Activated CD4-positive, alpha-beta T cell treated with anti-CD3 and anti-CD28 coated beads for 36 hours (primary cell): ENCODE measurements at places on chromosomes 16 and 17.

DNA sequence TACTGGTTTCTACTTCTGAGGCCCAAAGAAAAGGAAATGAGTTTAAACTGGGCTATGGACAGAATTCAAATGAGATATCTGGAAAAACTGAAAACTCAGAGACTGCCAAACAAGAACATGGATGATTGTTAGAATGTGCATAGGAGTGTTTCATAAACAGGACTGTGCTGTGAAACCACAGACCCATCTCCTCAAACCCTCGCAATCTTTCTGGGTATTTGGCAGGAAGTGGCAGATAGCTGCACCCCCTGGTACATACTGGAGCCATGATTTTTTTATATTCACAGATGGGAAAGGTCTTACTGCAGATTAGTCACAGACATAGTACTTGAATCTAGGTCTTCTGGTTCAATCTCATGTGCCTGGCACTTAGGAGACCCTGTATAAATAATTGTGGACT lies 145.0 kb downstream of the CCDC182 start:
- peak; percentile 62 for DNase-seq

DNA sequence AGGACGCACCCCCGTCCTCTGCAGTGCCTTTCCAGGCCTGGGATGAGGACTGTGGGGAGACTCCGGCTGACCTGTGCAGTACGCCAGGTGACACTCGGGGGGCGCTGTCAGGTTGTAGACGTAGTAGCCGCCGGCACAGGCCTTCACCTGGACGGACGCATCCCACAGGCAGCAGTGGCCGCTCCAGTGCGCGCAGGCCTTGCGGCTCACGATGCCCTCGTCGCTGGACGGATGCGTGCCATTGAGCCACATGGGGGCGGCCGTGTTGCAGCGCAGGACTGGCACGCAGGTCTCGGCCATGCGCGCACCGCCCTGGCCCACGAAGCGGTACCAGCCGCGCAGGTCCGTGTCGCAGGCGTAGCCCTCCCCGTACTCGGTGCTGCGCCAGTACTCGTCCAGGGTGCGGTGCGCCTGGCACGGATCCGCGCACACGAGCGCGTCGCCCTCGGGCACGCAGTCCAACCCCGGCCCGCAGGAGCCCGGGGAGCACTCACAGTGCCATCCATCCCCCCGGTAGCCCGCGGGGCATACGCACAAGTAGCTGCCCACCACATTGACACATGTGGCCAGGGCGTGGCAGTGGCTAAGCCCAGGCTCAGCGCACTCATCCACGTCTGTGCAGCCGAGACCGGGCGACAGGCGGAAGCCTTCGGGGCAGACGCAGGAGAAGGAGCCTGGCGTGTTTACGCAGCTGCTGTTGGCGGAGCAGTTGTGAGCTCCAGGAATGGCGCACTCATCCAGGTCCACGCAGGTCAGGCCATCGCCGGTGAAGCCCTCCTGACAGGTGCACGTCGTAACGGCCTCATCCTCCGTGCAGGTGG lies 3.9 kb downstream of the UMOD start:
- peak; percentile 11 for DNase-seq

GRCh38 chr16:6880263-6880662 lies 452.4 kb upstream of the RBFOX1 start:
- DNase-seq, result no peak

DNA sequence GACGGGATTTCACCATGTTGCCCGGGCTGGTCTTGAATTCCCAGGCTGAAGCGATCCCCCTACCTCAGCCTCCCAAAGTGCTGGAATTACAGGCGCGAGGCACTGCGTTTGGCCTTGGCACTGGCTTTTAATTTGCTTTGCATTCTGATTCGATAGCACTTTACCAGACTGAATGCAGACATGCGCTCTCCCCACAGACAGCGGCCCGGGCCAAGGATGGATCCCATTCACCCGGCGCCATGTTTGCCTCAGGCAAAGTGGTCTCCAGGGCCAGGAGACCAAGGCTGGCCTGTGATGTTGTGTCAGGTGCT lies 41.7 kb downstream of the DHRS7B start:
- no peak for DNase-seq

DNA sequence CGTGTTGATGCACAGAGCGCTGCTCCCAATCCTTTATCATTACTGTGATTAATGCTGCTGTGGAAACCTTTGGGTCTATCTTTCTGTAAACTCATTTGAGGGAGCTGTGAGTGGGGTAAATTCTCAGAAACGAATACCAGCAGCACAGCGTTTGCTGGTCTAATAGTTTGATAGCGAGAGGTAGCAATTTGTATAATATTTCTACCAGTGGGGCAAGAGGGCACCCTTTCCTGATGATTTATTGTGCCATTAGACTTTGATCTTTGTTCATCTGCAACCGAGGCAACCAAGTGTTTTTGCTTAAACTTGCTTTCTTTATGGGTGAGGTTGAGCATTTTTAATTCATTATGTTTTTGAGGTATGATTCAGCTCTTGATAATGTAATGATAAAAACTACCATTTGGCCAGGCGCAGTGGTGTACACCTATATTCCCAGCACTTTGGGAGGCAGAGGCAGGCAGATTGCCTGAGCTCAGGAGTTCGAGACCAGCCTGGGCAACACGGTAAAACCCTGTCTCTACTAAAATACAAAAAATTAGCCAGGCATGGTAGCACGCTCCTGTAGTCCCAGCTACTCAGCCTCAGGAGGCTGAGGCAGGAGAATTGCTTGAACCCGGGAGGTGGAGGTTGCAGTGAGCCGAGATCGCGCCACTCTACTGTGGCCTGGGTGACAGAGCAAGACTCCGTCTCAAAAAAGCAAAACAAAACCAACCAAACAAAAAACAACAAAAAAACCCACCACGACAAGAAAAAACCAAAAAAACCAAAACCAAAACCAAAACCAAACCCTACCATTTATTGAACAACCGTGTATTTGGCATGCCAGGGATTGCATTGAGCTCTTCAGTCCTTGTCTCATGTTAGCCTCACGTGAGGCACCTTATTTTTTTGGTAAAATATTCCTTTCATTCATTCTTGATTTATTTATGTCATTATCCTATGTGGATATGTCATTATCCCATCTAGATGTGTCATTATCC lies 81.5 kb downstream of the PLCG2 start:
- no peak for DNase-seq

DNA sequence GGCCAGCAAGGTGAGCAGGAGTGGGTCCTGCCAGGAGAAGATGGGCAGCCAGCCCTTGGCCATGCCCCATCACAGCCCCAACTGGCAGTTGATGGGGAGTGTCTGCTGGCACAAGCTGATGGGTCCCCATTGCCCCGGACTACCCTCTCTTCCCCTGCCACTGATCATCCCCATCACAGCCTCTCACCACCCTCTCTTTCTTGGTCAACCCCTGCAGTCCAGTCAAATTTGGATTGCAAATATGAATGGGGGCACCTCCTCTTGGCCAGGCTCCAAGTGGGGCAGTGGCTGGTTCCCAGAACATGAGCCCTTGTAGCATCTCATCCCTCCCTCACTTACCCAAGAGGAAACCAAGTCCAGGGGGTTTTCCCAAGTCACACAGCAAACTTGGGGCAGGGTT lies 17.4 kb downstream of the SEZ6 start:
- no peak for DNase-seq

- no peak for DNase-seq
These were observed 12.4 kb downstream of the COIL start for GRCh38 chr17:56948491-56948890.

DNA sequence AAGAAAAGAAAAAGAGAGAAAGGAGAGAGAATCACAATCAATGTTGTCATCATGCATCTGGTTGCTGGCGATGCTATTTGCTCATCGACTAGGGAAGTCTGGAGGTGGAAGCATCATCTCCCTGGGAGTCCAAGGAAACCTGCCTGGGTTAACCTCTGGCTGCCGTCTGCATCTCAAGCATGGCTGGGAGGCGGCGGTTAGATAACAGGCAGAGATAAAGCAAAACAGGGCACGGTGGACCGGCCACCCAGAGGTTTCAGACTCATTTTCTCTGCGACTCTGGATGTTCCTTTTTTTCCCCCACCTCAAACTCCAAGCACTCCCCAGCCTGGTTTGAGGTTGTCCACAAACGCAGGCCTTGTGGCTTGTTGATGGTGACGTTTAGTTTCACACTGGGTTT lies 161.2 kb downstream of the ENGASE start:
- DNase-seq, result no peak

- DNase-seq, result peak; percentile 44
These were observed 31.5 kb downstream of the USP43 start for GRCh38 chr17:9676820-9677310.
